ENCODE measurements at places on chromosomes 7 and 10.

DNA sequence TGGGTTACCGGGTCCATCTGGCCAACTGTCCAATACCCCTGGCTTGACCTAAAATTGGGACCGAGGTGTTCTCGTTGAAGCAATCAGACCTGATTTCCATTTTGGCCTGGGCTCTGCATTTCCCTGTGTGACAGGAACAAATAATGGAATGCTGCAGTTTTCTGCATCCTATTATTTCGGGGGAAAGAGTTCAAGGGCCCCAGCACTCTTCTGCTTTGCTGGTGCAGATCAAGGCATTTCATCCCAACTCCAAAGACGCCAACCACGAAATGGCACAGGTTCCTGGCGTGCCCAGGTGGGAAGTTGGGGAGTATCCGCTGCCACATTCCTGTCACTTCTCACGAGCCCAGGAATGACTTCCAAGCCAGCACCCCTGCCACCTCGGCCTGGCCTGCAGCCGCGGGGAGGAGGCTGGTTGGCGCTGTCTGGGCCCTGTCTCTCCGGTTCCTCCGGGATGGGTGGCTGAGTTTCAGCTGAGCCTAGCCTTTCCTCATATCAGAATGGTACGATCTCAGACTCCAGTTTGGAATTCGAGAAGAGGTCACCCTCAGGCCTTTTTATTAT, 56.5 kb downstream of the FAM171A1 start:
- no peak for DNase-seq

DNA sequence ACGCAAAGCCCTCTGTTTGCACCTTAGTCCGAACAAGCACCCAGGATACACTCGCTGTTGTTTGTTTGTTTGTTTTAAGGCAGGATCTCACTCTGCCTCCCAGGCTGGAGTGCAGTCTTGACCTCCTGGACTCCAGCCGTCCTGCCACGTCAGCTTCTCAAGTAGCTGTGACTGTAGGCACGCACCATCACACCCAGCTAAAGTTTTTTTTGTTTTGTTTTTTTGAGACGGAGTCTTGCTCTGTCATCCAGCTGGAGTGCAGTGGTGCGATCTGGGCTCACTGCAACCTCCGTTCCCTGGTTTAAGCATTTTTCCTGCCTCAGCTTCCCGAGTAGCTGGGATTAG, 76.8 kb downstream of the CTBP2 start:
- DNase-seq, result peak; percentile 95

- no peak for DNase-seq
Measured at GRCh38 chr10:15531927-15532722, 161.0 kb upstream of the FAM171A1 start.

DNA sequence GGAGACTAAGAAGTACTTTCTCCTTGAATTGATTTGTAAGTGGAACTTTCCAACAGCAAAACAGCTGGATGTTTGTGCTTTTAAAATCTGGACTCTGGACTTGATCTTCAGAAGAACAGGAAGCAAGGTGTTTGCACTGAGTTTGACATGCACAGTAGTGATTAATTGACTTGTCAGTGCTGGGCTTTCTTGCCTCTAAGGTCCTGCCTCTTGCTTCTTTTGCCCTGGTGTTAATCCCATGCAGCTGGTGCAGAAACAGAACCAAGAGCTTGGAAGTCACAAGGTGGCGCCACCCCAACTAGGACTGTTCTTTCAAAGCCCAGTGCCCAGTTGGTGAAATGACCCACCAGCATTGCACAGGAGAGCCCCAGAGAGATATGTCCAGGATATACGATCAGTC, 66.8 kb upstream of the SEPHS1 start:
- DNase-seq, result peak; percentile 32

DNA sequence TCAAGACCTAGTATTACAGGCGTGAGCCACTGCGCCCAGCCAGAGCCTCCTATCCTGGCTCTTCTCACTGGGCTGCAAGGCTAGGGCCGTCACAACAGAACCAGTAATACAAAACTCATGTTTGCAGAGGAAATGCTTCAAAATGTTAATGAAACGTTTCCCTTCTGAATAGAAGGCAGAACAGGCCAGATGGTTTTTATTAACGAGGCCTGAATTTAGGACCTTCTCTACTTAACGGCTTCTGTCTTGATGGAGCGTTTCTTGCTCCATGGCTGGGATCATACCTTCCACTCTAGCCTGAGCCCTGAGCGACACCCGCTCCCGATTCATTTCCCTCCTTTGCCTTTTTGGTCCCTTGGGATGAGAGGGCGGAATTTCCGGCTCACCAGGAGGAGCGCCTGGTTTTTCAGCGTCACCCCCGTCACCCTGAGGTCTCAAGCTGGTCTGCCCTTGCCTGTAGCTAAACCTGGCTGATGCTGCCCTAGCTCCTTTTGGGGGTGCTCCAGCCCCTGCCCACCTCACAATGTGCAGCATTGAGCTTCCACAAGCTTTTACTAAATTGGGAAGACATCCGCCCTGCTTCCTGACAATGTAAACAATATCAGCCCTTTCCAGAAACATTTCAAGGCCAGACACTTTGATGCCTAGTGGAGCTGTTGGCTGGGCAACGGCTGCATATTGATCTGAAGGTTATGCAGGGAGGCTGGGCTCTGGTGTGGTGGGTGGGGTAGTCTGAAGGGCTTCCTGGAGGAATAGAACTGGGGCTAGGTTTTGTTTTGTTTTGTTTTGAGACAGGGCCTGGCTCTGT, 5.2 kb downstream of the CLIP2 start:
- DNase-seq, result peak; percentile 84

GRCh38 chr10:1096287-1096889, 40.2 kb downstream of the WDR37 start:
- DNase-seq, result no peak

Data from EH (cell line).